ENCODE measurements at places on chromosomes 4 and X.
A peak's percentile ranks its signal among the peaks of the same experiment; 100 is the strongest.

- no peaks in the 10 kb centered on the region for H3K27me3 ChIP-seq
- H3K36me3 ChIP-seq: peaks cover 14% of the 10 kb centered on the region
- H3K27ac ChIP-seq: no peak overlapping the region
- H3K4me3 ChIP-seq: no peak overlapping the region
- no peak for DNase-seq
Measured at GRCh38 chrX:71315917-71316316, 14.4 kb downstream of the ITGB1BP2 start.

DNA sequence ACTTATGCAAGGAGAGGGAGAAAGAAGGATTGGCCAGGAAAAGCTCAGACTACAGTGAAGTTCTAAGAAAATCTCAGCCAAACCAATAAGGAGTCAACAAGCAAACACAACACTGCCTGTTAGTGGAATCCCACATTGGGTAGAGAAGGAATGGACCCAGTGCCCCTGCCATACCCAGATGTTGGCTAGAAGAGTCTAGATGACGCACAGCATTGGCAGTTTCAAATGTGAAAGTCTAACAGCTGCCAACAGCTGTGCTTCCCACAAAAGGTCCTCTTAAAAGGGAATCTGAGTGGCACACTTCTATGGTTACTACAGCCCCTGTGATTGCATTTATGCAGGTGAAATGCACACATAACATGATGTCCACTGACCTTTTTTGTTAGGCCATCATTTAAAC is 37.2 kb upstream of the CPEB2 start:
- H3K4me1 ChIP-seq: no peaks in the 10 kb centered on the region
- H3K27ac ChIP-seq: no peak overlapping the region
- DNase-seq: no peak
- no peak overlapping the region for H3K4me3 ChIP-seq
- H3K36me3 ChIP-seq: no peaks in the 10 kb centered on the region

DNA sequence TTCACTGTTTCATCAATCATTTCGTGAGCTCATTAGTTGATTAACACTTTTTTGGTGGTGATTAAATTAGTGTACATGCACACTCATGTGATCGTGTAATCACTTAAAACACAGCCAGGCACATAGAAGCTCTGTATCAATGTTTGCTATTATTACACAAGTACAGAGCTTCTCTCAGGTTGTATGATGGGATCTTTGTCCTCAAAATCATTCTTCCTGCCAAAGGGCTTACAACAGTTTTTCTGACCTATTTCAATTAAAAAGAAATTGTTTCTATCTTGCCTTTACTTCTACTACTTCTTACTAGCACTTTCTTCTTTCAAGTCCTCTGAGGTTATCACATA is 145.1 kb downstream of the AMELX start:
- H3K4me3 ChIP-seq: no peak overlapping the region
- peaks cover 6% of the 10 kb centered on the region for H3K4me1 ChIP-seq
- H3K27me3 ChIP-seq: no peaks in the 10 kb centered on the region
- no peaks in the 10 kb centered on the region for H3K36me3 ChIP-seq

DNA sequence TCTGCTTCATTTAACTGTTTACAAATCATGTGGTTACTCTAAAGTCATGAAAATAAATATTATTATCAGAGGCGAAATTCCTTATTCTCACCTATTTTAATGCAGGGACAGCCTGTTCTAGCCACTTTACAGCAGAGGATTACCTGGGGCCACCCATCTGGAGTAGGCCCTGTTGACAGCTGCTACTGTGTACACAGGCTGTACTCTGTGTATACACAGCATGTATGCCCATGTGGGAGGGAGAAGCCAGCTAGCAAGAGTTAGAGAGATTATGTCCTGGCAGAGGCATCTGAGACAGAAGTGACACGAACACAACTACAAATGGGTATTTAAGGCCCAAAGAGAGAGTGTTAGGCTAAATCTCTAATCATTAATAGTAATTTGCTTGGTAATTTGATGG is 62.1 kb downstream of the GPRIN3 start:
- no peak for DNase-seq
- H3K27me3 ChIP-seq: no peaks in the 10 kb centered on the region
- no peak overlapping the region for H3K4me3 ChIP-seq
- no peaks in the 10 kb centered on the region for H3K4me1 ChIP-seq
- H3K36me3 ChIP-seq: no peaks in the 10 kb centered on the region

DNA sequence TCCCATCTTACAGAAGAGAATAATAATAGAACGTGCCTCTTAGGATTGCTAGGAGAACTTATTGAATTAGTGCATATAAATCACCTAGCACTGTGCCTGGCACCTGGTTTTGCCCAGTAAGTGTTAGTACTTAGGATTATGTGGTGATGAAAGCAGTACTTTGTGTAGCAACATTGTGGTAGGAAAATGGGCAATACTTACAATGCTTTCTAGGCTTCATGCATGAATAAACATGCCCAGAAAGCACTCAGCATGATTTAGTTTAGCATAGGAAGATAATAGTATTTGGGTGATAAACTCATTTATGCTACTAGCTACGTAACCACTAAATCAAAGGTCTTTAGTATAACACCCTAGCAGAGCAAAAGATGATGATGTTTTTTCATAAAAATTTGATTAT is 105.6 kb downstream of the NEUROG2 start:
- H3K27ac ChIP-seq: no peak overlapping the region
- peaks cover 11% of the 10 kb centered on the region for H3K4me1 ChIP-seq
- H3K27me3 ChIP-seq: peaks cover 8% of the 10 kb centered on the region
- H3K4me3 ChIP-seq: no peak overlapping the region

GRCh38 chrX:6283826-6284225 is 55.2 kb upstream of the NLGN4X start:
- peaks cover 5% of the 10 kb centered on the region for H3K4me1 ChIP-seq
- no peak overlapping the region for H3K27ac ChIP-seq
- no peak for DNase-seq
- H3K36me3 ChIP-seq: no peaks in the 10 kb centered on the region
- no peaks in the 10 kb centered on the region for H3K27me3 ChIP-seq

- H3K4me3 ChIP-seq: no peak overlapping the region
- no peak for DNase-seq
- H3K36me3 ChIP-seq: no peaks in the 10 kb centered on the region
- H3K4me1 ChIP-seq: peaks cover 8% of the 10 kb centered on the region
Measured at GRCh38 chr4:124940387-124940786, 227.9 kb upstream of the ANKRD50 start.

- H3K27me3 ChIP-seq: no peaks in the 10 kb centered on the region
- no peaks in the 10 kb centered on the region for H3K36me3 ChIP-seq
- no peak for DNase-seq
- H3K4me3 ChIP-seq: no peak overlapping the region
- no peak overlapping the region for H3K27ac ChIP-seq
Measured at GRCh38 chr4:92101737-92102172, 202.0 kb upstream of the GRID2 start.

GRCh38 chr4:119592830-119593229 is 35.8 kb downstream of the PDE5A start:
- no peak overlapping the region for H3K4me3 ChIP-seq
- H3K36me3 ChIP-seq: no peaks in the 10 kb centered on the region
- H3K4me1 ChIP-seq: peaks cover 7% of the 10 kb centered on the region
- H3K27me3 ChIP-seq: no peaks in the 10 kb centered on the region
- H3K27ac ChIP-seq: no peak overlapping the region
- DNase-seq: no peak

DNA sequence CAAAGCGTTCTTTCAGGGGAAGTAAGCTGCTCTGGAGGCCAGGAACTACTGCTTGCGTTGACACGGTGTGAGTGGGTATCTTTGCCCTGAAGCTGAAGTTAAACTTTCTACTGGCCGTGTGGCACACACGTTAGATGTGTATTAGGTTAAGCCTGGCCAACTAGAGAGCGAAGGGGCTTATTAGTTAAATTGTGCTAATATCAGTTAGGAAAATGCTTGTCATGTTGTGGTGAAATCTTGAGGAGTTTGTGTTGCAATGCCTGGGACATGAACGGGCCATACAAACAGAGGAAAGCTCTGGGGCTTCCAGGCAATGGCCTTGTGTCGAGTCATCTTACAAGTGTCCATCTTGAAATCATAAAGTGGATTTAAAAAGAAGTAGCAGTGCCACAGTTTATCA is 62.6 kb downstream of the NSUN7 start:
- H3K27me3 ChIP-seq: no peaks in the 10 kb centered on the region
- peak overlapping the region; percentile 83 for H3K27ac ChIP-seq
- H3K36me3 ChIP-seq: peaks cover 20% of the 10 kb centered on the region
- no peak overlapping the region for H3K4me3 ChIP-seq
- DNase-seq: no peak

- H3K27me3 ChIP-seq: no peaks in the 10 kb centered on the region
- H3K36me3 ChIP-seq: peaks cover 7% of the 10 kb centered on the region
- H3K4me1 ChIP-seq: no peaks in the 10 kb centered on the region
- H3K4me3 ChIP-seq: no peak overlapping the region
Measured at GRCh38 chr4:54290980-54291379, 61.9 kb downstream of the PDGFRA start.

GRCh38 chrX:154125391-154126040 is 18.5 kb upstream of the OPN1LW start:
- no peaks in the 10 kb centered on the region for H3K36me3 ChIP-seq
- H3K27ac ChIP-seq: no peak overlapping the region
- H3K4me1 ChIP-seq: no peaks in the 10 kb centered on the region

DNA sequence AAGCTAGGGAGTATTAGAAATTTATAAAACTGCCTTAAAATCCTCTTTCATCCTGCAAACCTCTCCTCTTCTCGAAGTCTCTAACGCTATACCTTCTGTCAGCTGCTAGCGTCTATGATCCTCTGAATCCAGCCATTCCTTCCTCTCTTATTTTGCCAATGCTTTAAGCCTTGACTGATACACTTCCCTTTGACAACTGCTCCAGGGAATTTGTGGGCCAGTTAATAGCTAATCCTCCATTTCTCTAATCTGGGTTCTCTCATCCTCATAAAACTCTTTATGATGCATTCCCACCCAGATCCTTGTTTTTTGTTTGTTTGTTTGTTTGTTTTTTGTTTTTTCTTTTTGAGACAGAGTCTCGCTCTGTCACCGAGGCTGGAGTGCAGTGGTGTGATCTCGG is 293.6 kb upstream of the PUDP start:
- H3K27ac ChIP-seq: no peak overlapping the region
- H3K36me3 ChIP-seq: no peaks in the 10 kb centered on the region

- H3K36me3 ChIP-seq: peaks cover 7% of the 10 kb centered on the region
- H3K27ac ChIP-seq: no peak overlapping the region
- DNase-seq: no peak
- no peaks in the 10 kb centered on the region for H3K27me3 ChIP-seq
Measured at GRCh38 chr4:150289881-150290280, 211.6 kb downstream of the DCLK2 start.

DNA sequence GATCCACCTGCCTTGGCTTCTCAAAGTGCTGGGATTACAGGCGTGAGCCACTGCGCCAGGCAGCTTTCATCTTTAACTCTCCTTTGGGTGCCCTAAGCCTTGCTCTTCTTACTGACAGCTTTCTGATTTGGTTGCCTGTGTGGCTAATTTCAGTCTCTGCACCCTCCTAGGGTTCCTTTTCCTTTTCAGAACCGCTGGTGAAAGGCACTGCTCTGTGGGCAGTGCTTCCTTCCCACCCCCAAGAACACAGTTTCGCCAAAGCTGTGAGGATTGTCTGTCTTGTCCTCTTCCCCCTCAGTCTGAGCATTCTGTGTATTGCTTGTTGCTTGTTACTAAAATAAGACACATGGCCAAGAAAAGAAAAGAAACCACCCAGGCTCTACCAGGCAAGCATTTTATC is 101.4 kb upstream of the FRMPD3 start:
- no peaks in the 10 kb centered on the region for H3K4me1 ChIP-seq
- peaks cover 3% of the 10 kb centered on the region for H3K27me3 ChIP-seq
- H3K36me3 ChIP-seq: no peaks in the 10 kb centered on the region
- H3K27ac ChIP-seq: no peak overlapping the region

GRCh38 chrX:110175696-110176095 is 142.2 kb downstream of the AMMECR1 start:
- H3K4me3 ChIP-seq: no peak overlapping the region
- no peaks in the 10 kb centered on the region for H3K4me1 ChIP-seq
- no peaks in the 10 kb centered on the region for H3K27me3 ChIP-seq
- DNase-seq: no peak
- peaks cover 23% of the 10 kb centered on the region for H3K36me3 ChIP-seq

- peaks cover 58% of the 10 kb centered on the region for H3K36me3 ChIP-seq
- no peak overlapping the region for H3K4me3 ChIP-seq
- H3K27ac ChIP-seq: no peak overlapping the region
Measured at GRCh38 chr4:5824635-5825034, 68.3 kb downstream of the CRMP1 start.

GRCh38 chr4:25965629-25966028 is 51.6 kb downstream of the SMIM20 start:
- H3K27ac ChIP-seq: peak overlapping the region; percentile 96
- no peak for DNase-seq
- H3K36me3 ChIP-seq: no peaks in the 10 kb centered on the region
- H3K4me3 ChIP-seq: peak overlapping the region; percentile 24
- H3K4me1 ChIP-seq: peaks cover 46% of the 10 kb centered on the region

GRCh38 chrX:42131856-42132255 is 208.5 kb upstream of the CASK start:
- no peaks in the 10 kb centered on the region for H3K4me1 ChIP-seq
- H3K27ac ChIP-seq: no peak overlapping the region
- H3K36me3 ChIP-seq: peaks cover 3% of the 10 kb centered on the region
- DNase-seq: no peak
- H3K27me3 ChIP-seq: no peaks in the 10 kb centered on the region

GRCh38 chr4:3059943-3060342 is 14.4 kb downstream of the HTT-AS start:
- no peak overlapping the region for H3K27ac ChIP-seq
- H3K4me1 ChIP-seq: no peaks in the 10 kb centered on the region
- no peaks in the 10 kb centered on the region for H3K27me3 ChIP-seq
- no peak for DNase-seq

- H3K36me3 ChIP-seq: no peaks in the 10 kb centered on the region
- no peak for DNase-seq
- no peak overlapping the region for H3K27ac ChIP-seq
- H3K4me1 ChIP-seq: peaks cover 10% of the 10 kb centered on the region
Measured at GRCh38 chr4:15894921-15895916, 43.3 kb downstream of the FGFBP1 start.

DNA sequence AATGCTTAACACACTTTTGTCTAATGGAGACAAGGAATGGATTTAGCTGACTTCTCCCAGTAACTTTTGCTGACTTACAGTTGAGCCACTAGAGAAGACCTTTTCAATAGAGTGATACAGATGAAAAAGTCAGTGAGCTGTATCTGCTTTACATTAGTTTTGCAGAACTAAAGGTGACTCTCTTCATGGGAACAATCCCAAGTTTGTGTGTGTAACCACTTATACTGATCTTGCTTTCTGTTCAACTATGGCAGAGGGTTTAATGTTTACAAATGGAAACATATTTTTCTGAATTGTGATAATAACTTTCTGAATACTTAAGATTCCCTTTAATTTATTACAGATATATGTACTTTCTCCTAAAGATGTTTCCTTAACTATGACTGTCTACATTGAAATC is 182.6 kb upstream of the PUDP start:
- peaks cover 12% of the 10 kb centered on the region for H3K4me1 ChIP-seq
- H3K27me3 ChIP-seq: no peaks in the 10 kb centered on the region
- H3K36me3 ChIP-seq: peaks cover 14% of the 10 kb centered on the region
- DNase-seq: no peak
- H3K27ac ChIP-seq: no peak overlapping the region

GRCh38 chr4:168076989-168077725 is 15.2 kb upstream of the ANXA10 start:
- no peaks in the 10 kb centered on the region for H3K4me1 ChIP-seq
- H3K27me3 ChIP-seq: no peaks in the 10 kb centered on the region
- no peak overlapping the region for H3K4me3 ChIP-seq
- no peaks in the 10 kb centered on the region for H3K36me3 ChIP-seq

All from neural crest cell (in vitro differentiated cells).